IPS DF 19.7 (cell line): ENCODE measurements at places on chromosomes 7 and 10.
A peak's percentile ranks its signal among the peaks of the same experiment; 100 is the strongest.

DNA sequence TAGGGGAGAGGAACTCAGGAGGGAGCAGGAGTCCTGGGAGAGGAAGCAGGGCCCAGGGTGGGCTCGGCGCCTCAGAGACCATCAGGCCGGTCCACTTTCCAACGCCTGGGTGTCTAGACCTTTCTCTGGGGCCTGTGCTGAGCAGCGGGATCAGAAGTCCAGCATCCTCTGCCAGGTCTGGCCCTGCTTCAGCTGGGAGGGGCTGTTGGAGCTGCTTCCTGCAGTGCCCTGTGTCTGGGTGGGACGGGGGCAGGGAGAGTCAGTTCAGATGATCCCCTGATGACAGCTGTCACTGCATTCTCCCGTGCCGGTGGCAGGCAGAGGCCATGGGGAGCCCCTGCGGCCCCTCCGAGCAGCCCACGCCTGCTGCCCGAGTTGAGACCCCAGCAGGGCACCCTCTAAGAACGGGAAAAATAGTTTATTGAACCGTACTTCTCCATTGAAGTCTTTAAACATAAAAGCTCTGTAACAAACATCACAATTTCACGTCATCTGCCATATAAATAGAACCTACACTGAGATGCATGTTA is 23.3 kb downstream of the AP5Z1 start:
- DNase-seq = no peak

GRCh38 chr10:132939957-132940790 is 2.2 kb downstream of the CFAP46 start:
- no peak for DNase-seq

- no peak for DNase-seq
Measured at GRCh38 chr7:129436335-129436923, 2.2 kb downstream of the STRIP2 start.

- DNase-seq = no peak
Measured at GRCh38 chr7:27955011-27955410, 215.0 kb downstream of the TAX1BP1 start.

- no peak for DNase-seq
Measured at GRCh38 chr7:132073920-132074589, 502.2 kb downstream of the PLXNA4 start.

DNA sequence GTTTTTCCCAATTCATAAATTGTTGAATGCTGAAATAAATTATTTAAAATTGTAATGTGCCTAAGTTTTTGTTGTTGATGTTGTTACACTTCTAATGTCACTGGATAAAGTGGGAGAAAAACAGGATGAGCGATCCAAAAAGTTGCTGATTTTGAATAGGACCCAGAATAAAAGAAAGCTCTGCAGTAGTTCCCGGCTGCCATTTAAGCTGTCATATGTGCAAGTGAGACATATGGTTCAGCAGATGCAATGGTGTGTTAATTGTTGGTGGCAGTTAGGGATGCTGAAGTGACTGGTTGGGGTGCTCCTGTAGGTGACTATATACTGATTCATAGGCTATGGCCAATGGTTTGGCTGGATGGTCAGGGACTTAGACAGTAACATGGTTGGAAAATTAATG is 1517.4 kb upstream of the LRRTM3 start:
- DNase-seq = no peak

GRCh38 chr7:126489874-126490273 is 762.9 kb downstream of the GRM8 start:
- DNase-seq = peak; percentile 2

DNA sequence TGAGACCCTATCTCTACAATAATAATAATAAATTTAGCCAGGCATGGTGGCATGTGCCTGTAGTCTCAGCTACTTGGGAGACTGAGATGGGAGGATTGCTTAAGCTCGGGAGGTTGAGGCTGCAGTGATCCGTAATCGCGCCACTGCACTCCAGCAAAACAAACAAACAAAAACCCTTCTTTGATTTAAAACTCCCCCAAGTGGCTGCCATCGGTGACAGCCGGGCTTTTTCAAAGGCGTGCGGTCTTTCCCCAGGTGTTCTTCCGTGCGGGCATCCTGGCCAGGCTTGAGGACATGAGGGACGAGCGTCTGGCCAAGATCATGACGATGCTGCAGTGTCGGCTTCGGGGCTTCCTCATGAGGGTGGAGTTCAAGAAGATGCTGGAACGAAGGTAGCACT is 1.9 kb upstream of the MYH16 start:
- DNase-seq = peak; percentile 5

DNA sequence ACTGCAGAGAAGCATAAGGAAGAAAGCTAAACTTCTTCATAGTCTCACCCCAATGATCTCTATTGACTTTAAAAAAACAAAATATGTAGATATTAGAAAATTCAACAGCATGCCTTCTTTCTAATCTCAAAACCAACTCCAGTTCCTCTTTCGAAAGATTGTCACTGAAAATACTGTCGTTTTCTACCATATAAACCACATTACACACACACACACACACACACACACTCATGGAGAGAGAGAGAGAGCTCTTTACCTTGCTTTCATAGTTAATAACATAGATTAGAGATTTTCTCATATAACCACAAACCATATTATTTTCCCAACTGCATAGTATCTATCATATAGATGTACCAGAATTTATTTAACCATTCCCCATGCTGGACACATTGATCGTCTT is 296.2 kb upstream of the MGMT start:
- no peak for DNase-seq

DNA sequence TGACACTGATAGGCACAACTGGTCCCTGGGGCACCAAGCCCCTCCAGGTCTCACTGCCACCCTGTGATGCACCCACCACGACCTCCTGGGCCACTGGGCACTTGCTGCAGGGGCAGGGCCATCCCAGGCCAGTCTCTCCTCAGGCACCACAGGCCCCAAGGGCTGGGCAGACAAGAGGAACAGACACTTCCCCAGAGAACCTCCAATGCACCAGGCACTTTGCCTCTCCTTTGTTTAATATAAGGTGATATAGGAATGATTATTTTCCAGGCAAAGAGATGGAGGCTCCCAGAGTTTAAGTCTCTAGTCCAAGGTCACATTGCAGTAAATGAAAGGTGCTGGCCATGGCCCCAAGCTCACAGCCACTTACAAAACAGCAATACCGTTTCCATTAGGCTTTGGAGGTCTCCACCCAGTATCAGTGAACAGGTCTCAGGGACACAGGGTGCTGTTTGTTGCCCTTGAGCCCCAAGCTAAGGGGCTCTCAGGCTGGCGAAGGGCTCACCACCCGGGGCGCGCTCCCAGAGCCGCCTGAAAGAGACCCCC is 4.5 kb downstream of the DEPP1 start:
- DNase-seq = no peak

DNA sequence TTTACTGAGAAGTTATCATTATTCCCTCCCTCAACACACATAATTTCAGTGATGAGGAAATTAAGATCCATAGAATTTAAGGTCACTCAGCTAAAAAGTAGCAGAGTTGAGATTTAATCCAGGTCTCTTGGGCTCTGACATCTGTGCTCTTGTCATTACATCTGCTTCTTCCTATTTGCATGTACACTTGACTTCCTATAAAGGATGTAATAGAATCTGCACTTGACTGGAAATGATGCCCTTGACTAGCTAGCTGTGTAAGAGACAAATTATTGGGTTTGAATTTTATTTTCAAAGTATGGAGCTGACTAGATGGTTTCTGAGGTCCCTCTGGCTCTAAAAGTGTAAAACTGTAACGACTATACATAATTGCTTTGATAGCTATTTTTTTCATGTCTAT is 59.5 kb downstream of the AGK start:
- no peak for DNase-seq

GRCh38 chr7:149004405-149005370 is 23.6 kb downstream of the PDIA4 start:
- DNase-seq = no peak

- DNase-seq = no peak
Measured at GRCh38 chr10:124224331-124225028, 131.1 kb upstream of the CHST15 start.

GRCh38 chr7:116505823-116506222 is 6.3 kb downstream of the CAV2 start:
- DNase-seq = no peak
